Activated CD4-positive, alpha-beta T cell treated with anti-CD3 and anti-CD28 coated beads, Interleukin-2, amount 10 ng/mL, durations not matched to agents 7 days and 5 days (primary cell): ENCODE measurements at places on chromosomes 16 and 17.

DNA sequence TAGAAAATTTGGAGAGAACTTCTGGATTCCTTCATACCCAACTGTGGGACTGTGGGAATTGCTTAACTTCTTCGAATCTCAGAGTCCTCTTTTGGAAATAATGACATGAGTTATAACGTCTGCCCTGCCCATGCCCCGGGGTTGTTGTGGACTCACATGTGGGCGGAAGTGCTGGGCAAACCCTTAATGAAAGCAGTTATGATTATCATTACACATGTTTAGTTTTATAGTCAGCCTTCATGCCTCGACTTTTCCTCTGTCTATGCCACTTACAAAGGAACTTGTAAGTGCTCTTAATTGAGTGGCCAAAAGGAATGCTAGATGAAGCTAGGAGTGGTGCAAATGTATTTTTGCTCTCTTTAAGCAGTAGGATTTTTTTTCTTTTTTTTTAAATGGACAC is 3.9 kb downstream of the KRT27 start:
- no peak for DNase-seq
- H3K27me3 ChIP-seq, result peaks cover 57% of the 10 kb centered on the region
- H3K4me1 ChIP-seq, result peaks cover 9% of the 10 kb centered on the region
- no peak overlapping the region for H3K4me3 ChIP-seq

DNA sequence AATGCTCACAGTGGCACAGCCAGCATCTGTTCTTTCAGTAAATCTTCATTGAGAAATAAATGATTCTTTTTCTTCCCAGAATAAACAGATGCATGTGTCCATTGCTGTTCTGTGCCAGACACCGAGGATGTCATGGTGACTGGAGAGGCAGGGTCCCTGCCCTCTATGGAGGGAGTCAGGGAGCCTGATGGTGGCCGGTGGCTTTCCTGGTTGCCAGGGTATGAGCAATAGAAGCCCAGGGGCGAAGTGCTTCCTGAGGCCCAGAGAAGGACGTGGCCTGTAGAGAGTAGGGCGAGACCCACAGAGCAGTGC is 29.9 kb upstream of the NUDT16L1 start:
- DNase-seq, result no peak
- H3K4me1 ChIP-seq, result peaks cover 82% of the 10 kb centered on the region
- H3K36me3 ChIP-seq, result peaks cover 44% of the 10 kb centered on the region
- H3K27me3 ChIP-seq, result no peaks in the 10 kb centered on the region

GRCh38 chr17:64331366-64331765 is 59.3 kb downstream of the PECAM1 start:
- no peak overlapping the region for H3K4me3 ChIP-seq
- no peak overlapping the region for H3K27ac ChIP-seq

- H3K4me1 ChIP-seq, result peaks cover 2% of the 10 kb centered on the region
- H3K36me3 ChIP-seq, result no peaks in the 10 kb centered on the region
- no peak for DNase-seq
- H3K4me3 ChIP-seq, result no peak overlapping the region
- no peak overlapping the region for H3K27ac ChIP-seq
Observed at GRCh38 chr17:81994593-81995462, 17.4 kb downstream of the ASPSCR1 start.

- H3K4me1 ChIP-seq, result peaks cover 4% of the 10 kb centered on the region
- no peak for DNase-seq
- H3K4me3 ChIP-seq, result no peak overlapping the region
- no peaks in the 10 kb centered on the region for H3K36me3 ChIP-seq
- no peaks in the 10 kb centered on the region for H3K27me3 ChIP-seq
Observed at GRCh38 chr17:76686538-76687297, 24.0 kb downstream of the MXRA7 start.

DNA sequence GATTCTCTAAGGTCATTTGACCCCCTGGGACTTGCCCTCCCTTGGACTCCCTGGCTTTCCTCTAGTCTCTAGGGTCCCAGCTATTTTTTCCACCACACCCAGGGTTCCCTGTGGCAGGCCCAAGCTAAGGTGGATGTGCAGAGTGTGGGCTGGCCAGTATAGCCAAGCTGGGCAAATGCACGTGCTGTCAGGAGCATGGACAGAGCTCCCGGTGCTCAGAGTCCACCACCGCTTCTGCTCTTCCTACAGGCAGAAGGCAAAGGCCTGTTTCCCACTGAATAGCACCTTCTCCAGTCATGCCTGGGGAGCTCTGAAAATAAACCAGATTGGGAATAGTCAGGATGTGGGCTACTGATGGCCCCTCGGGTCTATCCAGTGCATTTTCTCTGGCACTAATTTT is 53.3 kb downstream of the GNAO1 start:
- no peak for DNase-seq
- H3K4me1 ChIP-seq, result no peaks in the 10 kb centered on the region
- H3K27ac ChIP-seq, result no peak overlapping the region
- H3K27me3 ChIP-seq, result no peaks in the 10 kb centered on the region

- peaks cover 65% of the 10 kb centered on the region for H3K27me3 ChIP-seq
- no peak for DNase-seq
- no peak overlapping the region for H3K27ac ChIP-seq
- H3K36me3 ChIP-seq, result no peaks in the 10 kb centered on the region
Observed at GRCh38 chr17:74645010-74645409, 21.5 kb upstream of the CD300E start.

DNA sequence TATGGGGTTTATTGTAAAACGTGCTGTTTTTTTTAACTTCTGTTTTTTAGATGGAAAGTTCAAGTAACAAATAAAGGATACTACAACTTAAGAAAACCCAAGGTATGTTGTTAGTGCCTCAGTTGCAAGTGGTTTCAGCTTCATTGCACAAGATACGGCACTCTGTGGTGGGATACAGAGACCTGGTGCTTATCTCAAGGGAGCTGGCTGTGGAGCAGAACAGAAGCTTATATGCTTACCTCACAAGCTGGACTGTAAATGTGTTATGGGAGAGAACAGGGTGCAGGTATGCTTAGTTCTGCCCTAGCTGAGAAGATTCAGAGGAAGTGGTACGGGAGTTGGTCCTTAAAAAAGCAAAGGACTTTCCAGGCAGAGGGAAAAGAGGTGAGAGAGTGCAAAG is 15.2 kb downstream of the DGKE start:
- H3K4me1 ChIP-seq, result peaks cover 12% of the 10 kb centered on the region
- no peak for DNase-seq
- H3K4me3 ChIP-seq, result no peak overlapping the region

DNA sequence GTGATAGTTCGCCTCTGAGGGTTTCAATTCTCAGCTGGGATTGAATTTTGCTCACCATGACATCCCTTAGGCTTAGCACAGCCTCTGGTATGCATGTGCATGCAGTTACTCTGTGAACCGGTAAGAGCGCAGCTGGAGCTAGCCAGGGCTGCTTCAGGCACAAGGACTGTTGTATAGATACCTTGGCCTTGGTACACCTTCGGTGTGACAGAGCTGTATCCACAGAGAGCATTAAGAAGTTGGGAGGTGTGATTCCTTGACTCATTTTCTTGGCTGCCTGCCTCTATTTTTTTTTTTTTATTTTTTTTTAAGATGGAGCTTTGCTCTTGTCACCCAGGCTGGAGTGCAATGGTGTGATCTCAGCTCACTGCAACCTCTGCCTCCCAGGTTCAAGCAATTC is 2.2 kb upstream of the NUTF2 start:
- no peak for DNase-seq
- no peaks in the 10 kb centered on the region for H3K27me3 ChIP-seq
- peak overlapping the region; percentile 90 for H3K4me3 ChIP-seq
- peaks cover 12% of the 10 kb centered on the region for H3K36me3 ChIP-seq

DNA sequence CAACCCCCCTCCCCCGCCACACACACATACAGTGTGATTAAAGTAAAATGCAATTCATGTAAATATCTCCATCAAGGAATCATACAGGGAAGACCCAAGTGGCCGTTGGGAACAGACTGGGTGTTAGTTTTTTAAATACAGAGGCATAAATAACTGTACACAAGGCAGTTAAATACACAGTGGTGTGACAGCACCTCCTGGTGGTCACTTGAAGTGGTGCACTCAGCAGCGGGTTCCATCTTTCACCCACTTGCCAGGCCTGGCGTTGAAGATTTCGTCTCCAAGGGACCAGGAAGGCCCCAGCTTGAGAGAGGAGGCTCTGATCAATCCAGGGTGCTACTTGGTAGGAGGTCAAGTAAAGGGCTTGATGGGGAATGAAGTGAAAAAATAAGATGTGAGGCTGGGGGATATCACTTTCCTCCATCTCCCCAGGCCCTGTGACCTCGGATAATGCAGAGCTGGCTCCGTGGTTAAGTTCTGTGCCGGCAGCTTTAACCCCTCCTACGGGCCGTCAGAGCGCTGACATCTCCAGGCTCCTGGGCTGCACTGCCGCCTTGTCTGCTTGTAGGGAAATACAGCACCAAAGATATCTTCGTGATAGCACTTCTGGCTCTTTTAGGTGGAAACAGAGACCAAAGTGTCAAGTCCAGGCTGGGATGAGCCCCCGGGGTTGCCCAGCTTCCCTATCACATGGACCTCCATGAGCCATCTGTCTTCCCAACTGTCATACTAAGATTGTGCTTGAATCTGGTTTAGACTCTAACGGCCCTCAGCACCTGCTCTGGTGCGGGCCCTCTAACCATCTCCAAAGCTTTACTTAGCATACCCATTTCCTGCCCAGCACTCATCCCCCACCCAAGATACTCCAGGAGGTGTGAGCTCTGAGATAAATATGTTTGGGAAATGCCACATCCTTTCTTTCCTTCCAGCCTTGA is 20.7 kb downstream of the LGALS9 start:
- H3K27ac ChIP-seq, result no peak overlapping the region
- peak; percentile 79 for DNase-seq
- H3K36me3 ChIP-seq, result peaks cover 14% of the 10 kb centered on the region
- H3K4me1 ChIP-seq, result peaks cover 13% of the 10 kb centered on the region

GRCh38 chr16:49800441-49800840 is 55.5 kb downstream of the ZNF423 start:
- no peak overlapping the region for H3K27ac ChIP-seq
- DNase-seq, result no peak
- no peaks in the 10 kb centered on the region for H3K27me3 ChIP-seq
- H3K4me3 ChIP-seq, result no peak overlapping the region
- no peaks in the 10 kb centered on the region for H3K36me3 ChIP-seq
- no peaks in the 10 kb centered on the region for H3K4me1 ChIP-seq

- H3K36me3 ChIP-seq, result no peaks in the 10 kb centered on the region
- no peak overlapping the region for H3K27ac ChIP-seq
- H3K27me3 ChIP-seq, result no peaks in the 10 kb centered on the region
- H3K4me3 ChIP-seq, result no peak overlapping the region
- no peak for DNase-seq
Observed at GRCh38 chr16:5451641-5452040, 354.0 kb upstream of the EEF2KMT start.

DNA sequence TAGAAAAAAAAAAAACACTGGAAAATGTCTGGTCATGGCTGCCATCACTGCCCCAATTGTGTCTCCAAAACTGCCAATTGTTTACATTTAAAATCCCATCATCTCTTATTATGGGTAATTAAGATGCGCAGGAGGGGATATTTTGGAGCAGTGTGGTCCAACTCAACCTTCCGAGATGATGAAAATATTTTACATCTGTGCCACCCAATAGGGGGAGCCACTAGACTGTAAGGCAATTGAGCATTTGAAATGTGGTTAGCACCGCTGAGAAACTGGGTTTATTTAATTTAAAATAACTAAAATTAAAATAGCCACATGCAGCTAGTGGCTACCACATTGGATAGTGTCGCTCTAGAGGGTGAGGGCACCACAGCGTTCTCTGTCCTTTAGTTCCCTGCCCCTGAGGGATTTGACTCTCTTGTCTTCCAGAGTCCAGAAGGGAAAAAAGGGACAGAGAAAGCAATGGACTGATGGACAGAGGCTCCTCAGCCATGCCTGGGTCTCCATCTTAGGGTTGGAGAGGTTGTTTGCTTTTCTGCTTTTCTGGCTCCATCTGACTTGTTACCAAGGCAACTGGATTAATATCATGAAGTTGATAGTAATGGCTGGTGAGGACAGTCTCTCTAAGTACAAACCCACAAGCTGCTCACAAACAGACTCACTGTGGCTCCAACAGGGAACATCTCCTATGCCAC is 3.5 kb downstream of the MPO start:
- DNase-seq, result peak; percentile 38
- no peaks in the 10 kb centered on the region for H3K36me3 ChIP-seq
- H3K27ac ChIP-seq, result no peak overlapping the region
- no peak overlapping the region for H3K4me3 ChIP-seq
- H3K27me3 ChIP-seq, result peaks cover 17% of the 10 kb centered on the region

- no peak for DNase-seq
- H3K36me3 ChIP-seq, result peaks cover 2% of the 10 kb centered on the region
- no peak overlapping the region for H3K4me3 ChIP-seq
- H3K27ac ChIP-seq, result no peak overlapping the region
Observed at GRCh38 chr17:57927048-57927723, 28.0 kb downstream of the CUEDC1 start.

DNA sequence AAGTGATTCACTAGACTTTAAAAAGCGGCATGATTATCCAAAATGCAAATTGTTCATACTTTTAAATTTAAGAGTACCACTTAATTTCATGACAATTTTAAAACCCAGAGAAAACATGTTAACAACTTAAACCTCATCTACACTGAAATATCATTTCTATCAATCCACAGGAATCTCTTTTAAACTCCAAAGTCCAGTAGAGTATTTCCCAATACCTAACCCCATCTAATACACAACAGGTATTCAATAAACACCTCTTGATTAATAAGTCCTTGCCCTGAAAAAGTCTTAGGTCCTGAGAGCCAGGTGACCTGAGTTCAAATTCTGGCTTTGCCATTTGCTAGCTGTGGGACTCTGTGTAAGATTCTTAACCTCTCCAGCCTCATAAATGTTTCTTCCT is 14.7 kb downstream of the CEP20 start:
- H3K36me3 ChIP-seq, result peaks cover 19% of the 10 kb centered on the region
- H3K27me3 ChIP-seq, result no peaks in the 10 kb centered on the region
- no peak overlapping the region for H3K27ac ChIP-seq
- H3K4me1 ChIP-seq, result peaks cover 4% of the 10 kb centered on the region
- H3K4me3 ChIP-seq, result no peak overlapping the region
- DNase-seq, result no peak

GRCh38 chr17:29141514-29141876 is 38.7 kb downstream of the MYO18A start:
- peak; percentile 20 for DNase-seq
- peaks cover 10% of the 10 kb centered on the region for H3K36me3 ChIP-seq
- H3K27me3 ChIP-seq, result no peaks in the 10 kb centered on the region
- H3K27ac ChIP-seq, result peak overlapping the region; percentile 92
- peaks cover 68% of the 10 kb centered on the region for H3K4me1 ChIP-seq
- H3K4me3 ChIP-seq, result peak overlapping the region; percentile 87

DNA sequence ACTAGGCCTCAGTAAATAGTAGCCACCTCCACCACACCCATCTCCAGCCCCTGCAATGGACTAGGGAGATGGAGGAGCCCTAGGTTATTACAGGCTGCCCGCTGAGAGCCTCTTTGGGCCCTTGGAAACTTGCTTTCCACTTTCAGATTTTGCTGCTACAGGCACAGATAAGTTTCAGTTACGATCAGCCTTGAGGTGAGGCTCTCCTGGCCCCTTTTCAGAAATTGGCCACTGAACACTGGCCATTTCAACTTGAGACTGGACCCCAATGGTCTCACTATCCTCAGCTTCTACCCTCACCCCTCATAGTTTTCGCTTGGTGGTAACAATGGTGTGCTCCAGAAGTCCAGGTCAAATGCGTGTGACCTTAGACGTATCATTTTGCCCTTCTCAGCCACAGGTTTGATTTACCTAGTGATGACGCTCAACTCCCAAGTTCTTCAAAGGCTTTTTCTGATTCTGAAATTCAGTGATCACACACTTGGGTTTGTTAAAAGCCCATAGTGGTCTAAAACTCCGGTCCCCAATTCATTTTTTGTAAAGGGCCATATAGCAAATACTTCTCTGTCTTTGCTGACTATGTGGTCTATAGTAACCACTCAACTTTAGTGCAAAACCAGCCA is 1.0 kb downstream of the PMM2 start:
- peak overlapping the region; percentile 96 for H3K27ac ChIP-seq
- peaks cover 19% of the 10 kb centered on the region for H3K36me3 ChIP-seq
- H3K4me3 ChIP-seq, result peak overlapping the region; percentile 97
- H3K4me1 ChIP-seq, result peaks cover 49% of the 10 kb centered on the region
- DNase-seq, result no peak
